NCI-H187 (cell line): ENCODE measurements at places on chromosomes 11 and 22.

GRCh38 chr22:27113211-27113635, 455.8 kb downstream of the MIAT start:
- DNase-seq: no peak

- DNase-seq: no peak
Observed at GRCh38 chr11:11420191-11420898, 67.3 kb upstream of the CSNK2A3 start.

GRCh38 chr11:35029979-35030682, 108.8 kb upstream of the CD44 start:
- no peak for DNase-seq

DNA sequence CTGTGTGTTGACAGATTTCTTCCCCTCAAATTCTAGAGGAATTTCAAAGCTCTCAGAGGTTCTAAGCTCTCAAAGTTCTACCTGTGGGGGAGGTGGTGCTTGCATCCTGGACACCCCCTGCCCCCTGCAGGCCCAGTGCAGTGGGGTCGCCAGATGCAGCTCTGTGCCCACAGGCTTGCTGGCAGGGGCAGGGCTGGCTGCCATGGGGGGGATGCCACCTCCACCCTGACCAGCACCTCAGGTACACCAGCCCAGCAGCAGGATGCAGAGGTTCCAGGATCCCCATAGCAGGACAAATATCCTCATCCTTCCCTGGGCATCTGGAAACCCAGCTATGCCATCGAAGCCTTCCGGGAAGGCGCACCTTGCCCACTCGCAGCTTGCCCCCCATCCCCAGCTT, 91.1 kb downstream of the BRD1 start:
- DNase-seq: no peak

DNA sequence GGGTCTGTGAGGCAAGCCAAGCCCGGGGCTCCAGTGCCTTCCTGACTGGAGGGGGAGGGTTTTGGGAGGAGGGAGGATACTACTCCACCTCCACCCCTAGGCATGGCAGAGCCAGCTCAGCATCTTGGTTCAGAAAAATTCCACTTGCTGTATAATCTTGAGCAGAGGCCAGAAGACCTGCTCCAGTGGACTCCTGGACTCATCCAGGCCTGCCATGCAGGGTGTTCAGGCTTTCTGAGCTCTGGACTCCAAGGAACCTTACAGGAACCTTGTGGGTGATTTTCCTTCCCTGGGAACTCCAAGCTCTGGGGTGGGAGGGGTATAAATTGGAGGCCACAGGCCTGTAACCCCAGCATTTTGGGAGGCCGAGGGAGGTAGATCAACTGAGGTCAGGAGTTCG, 9.4 kb downstream of the CSDC2 start:
- no peak for DNase-seq
